Keratinocyte (primary cell): ENCODE measurements at places on chromosomes 13 and 19. TPM values are rescaled to one million over a fixed set of nuclear protein-coding genes. Genes with fewer than 3 reads are reported as not detected.

GRCh38 chr13:75744127-75744526 is 108.0 kb downstream of the LMO7 start:
- no peak overlapping the region for H3K4me3 ChIP-seq
- no peaks in the 10 kb centered on the region for H3K27me3 ChIP-seq
- peaks cover 8% of the 10 kb centered on the region for H3K4me1 ChIP-seq
- H3K27ac ChIP-seq = no peak overlapping the region
- DNase-seq = no peak

DNA sequence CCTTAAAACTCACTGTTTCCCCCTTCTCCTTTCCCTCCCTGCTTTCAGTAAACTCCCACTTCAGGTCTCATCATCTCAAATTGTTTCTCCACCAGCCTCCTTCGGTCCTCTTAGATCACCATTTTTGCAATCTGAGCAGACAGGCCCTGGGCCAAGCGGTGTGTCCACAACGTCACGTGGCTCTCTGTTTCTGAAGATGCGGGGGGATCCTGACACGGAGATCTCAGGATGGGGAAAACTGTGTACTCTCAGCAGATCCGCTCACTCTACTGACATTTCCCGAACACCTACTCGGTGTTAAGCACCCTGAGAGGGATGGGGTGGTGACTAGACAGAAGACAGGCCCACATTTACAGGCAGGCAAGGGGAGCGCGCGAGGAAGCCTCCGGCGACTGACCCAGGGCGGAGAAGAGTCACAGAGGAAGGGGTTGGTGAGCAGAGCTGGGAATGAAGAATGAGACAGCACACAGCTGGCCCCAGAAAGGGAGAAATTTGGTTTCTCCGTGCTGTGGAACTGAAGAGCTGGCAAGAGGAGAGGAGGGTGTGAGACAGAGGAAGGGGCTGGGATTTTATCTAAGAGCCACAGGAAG is 38.8 kb downstream of the SERP2 start:
- no peaks in the 10 kb centered on the region for H3K36me3 ChIP-seq
- H3K27me3 ChIP-seq = no peaks in the 10 kb centered on the region
- no peak for DNase-seq
- peaks cover 7% of the 10 kb centered on the region for H3K4me1 ChIP-seq
- no peak overlapping the region for H3K27ac ChIP-seq

DNA sequence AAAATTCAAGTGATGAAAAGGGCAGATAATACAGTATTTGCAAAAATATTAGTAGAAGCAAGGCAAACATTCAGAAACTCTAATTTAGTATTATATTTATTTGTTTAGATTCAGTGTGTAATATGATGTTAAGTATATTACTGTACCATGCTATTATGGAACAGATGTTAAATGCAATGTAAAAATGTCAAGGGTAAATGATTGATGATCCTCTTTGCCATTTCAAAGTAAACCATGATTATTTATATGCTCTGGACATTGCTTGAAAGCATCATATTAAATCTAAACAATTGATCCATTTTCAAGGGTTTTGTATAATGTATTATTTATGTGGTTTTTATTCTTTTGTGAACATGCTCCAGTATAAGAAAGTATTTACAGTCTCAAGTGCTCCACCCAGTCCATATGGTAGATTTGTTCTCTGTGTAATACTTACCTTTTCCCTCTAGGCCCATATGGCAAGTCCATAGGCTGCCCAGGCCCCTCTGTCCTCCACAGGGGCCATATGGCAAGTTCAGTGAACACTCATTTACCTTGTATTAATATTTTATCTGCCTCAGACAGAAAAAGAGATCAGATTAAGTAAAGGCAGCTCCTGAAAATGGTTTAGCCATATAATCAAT is 353.5 kb downstream of the DACH1 start:
- DNase-seq = no peak
- H3K27ac ChIP-seq = no peak overlapping the region
- no peaks in the 10 kb centered on the region for H3K36me3 ChIP-seq

The CGB3 gene
- polyA plus RNA-seq = not detected in 3 replicates

The EHD2 gene
- 18.3 to 48.5 TPM (median 23.7 TPM) in 3 replicates for polyA plus RNA-seq
